ENCODE measurements at places on chromosomes 4 and X.

DNA sequence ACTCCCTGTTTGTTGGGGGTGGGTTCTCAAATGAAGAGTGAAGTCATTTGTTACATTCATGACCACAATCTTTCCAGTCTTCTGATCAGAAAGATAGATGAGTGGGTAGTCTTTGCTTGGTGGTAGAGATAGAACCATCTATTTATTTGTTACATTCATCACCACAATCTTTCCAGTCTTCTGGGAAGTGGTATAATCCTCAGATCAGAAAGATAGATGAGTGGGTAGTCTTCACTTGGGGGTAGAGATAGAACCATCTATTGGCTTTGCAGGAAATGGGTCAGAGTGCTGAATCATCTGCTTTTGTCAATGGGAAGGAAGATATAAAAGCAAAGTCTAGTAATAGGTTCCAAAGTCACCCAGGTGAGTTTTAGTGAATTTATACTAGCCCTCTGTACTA lies 64.2 kb upstream of the EPGN start:
- no peak for DNase-seq

DNA sequence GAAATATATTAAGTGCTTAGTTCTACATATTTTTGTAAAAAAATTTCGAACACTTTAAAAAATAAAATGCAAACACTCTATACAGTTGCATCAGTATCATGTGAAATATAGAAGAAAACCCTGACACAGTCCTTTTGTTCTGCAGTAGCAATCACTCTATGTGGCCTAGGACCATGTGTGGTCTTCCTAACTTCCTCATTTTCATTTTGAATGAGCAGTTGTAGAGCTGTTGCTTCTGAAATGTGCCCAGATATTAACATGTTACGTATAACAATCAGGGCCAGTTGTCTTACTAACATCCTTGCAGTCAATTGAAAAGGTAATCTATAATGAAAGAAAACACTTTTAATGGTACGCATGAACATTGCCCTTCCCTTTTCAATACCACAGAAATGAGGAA lies 107.9 kb downstream of the ZNF827 start:
- DNase-seq: no peak

DNA sequence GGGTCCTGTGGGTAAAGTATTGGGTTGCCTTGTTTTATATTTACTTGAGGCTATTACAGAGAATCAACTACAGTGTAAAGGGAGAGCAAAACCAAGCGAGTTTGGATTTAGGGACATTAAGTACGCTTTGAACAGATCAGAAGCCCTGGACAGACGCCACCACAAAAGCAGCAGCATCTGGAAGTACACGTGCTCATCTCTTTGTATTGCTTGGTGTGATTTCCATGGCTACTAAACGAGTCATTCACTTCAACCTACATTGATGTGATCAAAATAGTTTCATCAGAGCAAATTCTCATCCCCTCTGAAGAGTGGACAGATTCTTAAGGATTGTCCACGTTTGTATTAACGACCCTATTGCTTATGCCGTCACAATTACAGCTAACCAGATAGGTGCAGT lies 85.1 kb downstream of the SORBS2 start:
- no peak for DNase-seq

DNA sequence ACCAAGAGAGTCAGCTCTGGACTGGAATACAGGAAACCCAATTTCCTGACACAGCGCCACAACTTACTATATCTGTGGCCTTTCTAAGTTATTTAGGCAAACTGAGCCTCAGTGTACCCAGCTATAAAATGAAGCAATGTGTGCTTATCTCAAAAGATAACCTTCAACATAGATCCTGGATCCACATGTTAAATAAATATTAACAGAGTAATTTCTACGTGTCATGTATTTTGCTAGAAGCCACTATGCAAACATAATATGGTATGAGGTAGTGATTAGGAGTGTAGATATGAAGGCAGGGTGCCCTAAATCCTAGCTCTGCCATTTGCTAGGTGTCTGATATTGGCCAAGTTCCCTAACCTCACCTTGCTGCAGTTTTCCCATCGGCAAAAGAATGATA lies 527.0 kb downstream of the RAB28 start:
- DNase-seq: no peak

GRCh38 chr4:182380771-182381181 lies 137.6 kb downstream of the TENM3 start:
- DNase-seq: no peak

DNA sequence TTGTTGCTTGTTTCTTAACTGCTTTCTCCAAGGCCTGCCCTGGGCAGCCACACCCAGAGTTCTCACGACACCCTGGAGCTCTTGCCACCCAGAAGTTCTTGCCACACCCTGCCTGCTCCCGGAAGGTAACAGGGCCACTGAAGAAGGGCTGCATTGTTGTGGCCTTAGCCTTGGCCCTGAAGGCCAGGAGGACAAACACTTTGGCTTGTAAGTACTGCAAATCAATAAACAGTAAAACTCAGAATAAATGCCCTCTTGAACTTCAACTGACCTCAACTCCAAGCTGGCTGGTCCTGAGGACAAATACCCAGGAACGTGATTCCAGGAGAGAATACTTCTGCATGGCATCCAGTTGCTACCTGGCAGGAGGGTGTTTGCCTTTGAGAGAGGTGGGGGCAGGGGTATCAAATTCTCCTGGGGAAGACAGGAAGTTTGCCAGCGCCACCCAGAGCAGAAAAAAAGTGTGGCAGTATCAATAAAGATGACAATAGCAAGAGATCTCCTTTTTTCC lies 54.1 kb downstream of the TLR10 start:
- DNase-seq: no peak

- no peak for DNase-seq
Observed at GRCh38 chr4:6222761-6223292, 22.5 kb upstream of the JAKMIP1 start.

DNA sequence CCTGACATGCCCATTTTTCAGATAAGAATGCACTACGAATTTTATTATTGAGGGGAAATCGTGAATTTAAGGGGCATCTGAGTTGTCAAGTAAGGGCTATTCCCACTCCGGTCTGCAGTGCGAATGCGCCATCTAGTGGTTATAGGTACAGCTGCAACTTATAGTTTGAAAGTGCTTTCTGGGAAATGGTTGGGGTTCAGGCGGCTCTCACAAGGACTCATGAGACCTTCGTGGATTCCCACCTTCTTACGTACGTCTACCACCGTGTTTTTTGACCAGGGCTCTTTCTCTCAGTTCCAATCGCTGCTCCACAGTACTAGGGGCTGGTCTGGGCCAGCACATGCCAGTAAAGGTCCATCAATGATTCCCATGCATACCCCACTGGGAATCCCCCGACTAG lies 12.3 kb downstream of the MSL3 start:
- DNase-seq: no peak

DNA sequence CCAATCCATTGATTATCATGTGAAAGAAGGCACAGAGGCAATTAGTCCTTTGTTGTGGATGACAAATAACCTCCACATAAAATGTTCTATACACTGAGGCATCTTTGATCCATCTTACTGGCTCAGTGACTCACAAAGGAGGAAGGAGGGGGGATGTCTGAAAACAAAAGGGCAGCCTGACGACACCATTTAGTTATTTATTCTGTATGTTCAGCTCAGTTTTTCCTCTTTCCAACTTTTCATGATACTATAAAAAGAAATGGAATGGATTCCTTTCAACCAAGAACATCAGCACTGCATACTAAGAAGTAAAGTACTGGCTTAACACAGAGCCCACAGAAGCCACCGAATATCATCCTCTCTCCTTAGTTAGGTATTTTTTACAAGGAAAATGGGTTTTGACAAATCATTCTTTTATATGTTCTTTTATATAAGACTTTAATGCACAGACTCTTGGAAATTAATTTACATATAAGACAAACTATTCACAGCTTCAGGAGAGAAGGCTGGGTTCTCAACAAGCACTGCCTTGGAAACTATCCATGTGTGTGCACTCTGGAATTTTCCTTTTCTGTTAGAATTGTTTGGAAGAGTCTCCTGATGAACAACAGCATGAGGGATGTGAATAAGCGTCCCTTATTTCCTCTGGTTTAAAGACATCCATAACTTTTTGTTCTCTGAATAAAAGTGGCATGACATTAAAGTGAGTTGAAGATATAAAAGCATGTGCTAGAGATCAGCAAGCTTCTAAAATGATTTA lies 135.6 kb downstream of the TSPAN5 start:
- DNase-seq: no peak

GRCh38 chr4:13782231-13782630 lies 154.7 kb upstream of the BOD1L1 start:
- DNase-seq: no peak

GRCh38 chrX:152819266-152819665 lies 11.3 kb downstream of the CETN2 start:
- DNase-seq: no peak

DNA sequence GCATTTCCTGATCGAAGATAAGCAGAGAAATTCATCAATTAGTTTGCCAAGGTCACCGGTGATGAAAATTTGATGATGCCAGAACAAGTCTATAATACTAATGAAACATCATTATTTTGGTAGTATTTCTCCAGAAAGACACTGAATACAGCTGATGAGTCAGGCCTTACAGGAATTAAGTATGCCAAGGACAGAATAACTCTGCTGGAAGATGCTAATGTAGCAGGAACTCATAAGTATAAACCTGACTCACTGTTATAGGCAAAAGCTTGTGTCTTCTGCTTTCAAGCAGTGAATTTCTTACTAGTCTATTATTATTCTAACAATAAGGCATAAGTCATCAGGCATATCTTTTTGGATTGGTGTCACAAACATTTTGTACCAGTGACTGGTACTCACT lies 1825.1 kb upstream of the IGFBP7 start:
- no peak for DNase-seq

DNA sequence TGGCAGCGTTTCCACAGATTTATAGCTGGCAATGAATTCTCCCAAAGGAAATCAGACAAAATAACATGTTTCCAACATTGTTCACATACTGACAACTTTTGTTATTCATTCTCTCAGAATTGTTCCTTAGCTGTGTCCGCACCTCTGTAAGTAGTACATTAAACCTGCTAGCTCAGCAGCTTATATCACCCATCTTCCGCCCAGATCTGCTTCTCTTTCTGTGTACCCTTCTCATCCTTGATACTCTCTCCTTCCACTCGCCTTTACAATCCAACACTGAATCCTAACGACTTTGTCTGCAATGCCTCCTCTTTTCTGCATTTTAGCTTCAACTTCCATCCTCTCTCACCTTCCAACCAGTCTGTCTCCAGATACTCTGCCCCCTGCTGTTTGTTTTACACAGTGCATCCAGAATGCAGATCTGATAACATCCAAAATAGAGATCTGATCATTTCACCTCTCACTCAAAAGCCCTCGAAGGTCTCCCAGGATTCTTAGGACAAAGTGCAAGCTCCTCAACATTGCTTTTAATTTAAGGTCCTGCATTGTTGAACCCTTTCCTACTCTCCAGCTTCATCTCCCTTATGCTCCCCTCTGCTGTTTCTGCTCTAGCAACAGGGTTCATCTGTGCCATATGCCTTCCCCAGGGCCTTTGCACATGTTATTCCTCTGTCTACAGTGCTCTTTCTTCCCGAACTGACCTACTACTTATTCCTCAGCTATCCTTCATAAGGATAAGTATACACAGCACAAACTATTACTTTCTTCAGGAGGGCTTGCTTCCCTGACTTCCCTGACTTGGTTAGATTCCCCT lies 67.3 kb upstream of the VBP1 start:
- DNase-seq: no peak

- no peak for DNase-seq
Observed at GRCh38 chr4:132557660-132558059, 591.4 kb upstream of the PCDH10 start.

DNA sequence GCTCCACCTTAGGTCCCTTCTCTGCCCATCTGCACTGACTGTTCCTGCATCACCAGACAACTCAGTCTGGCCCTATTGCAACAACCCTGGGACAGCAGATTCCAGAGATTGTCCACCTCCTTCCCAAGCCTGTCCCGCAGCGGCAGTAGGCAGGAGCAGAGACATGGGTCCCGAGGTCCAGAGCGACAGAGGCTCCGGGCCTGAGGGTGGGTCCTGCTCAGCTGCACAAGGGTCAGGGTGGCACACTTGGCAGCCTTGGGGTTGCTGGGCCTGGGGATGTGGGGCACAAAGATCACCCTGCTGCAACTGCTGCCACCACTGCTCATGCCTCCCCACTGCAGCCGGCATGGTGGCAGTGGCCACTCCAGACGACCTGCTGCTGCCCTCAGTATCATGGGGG lies 674.5 kb downstream of the SH3BGRL start:
- no peak for DNase-seq

- no peak for DNase-seq
Observed at GRCh38 chr4:4216648-4217047, 10.1 kb downstream of the OTOP1 start.

DNA sequence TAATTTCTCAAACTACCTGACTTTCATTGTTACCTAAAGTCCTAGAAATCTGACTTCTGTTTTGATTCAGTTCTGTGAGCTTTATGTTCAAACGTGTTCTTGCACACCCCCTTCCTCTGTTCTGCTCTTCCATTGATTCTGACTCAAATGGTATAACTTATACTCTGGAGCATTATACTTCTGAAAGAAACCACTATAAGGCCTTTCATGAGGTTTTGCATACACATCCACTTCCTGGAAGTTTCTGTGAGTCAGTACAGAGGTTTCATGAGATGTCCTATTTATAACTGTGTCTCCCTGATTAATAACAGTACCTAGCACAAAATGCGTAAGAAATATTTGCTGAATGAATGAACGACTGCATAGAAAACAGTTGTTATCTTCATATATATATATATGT lies 540.2 kb upstream of the CT83 start:
- no peak for DNase-seq

- no peak for DNase-seq
Observed at GRCh38 chrX:150731795-150732194, 38.6 kb downstream of the MTMR1 start.

DNA sequence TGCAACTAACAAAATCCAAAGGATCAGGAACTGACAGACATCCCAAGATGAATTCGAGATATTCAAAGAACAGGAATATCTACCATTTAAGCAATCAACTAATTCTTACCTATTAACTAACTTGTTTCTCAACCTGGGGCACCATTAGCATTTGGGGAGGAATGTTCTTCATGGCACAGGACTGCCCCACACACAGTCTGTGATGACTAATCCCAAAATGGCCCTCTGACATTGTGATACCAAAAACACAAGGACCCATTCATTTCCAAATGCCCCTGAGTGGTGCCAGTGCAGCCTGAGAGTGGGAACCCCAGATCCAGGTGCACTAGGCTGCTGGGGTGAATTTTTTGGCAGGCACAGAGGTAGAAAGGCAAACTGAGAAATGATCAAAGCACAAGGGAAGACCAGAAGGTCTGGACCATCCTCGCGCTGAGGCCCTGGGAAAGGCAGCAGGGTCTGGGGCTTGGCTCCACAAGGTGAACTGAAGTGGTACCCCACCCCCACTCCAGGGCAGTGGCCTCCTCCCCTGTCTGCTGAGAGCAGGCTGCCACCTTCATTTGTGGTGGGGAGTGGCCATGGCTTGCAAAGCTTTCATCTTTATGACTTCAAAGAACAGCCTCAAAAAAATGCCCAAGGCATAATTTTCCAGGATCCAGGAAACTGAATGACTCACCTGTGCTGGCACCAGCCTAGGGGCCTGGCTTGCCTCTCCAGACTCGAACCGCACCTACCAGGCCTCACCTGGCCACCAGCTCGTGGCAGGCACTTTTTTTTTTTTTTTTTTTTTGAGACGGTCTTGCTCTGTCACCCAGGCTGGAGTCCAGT lies 122.4 kb downstream of the BCOR start:
- no peak for DNase-seq

Data from D721Med (cell line).